ENCODE measurements at places on chromosomes 2 and 18.

DNA sequence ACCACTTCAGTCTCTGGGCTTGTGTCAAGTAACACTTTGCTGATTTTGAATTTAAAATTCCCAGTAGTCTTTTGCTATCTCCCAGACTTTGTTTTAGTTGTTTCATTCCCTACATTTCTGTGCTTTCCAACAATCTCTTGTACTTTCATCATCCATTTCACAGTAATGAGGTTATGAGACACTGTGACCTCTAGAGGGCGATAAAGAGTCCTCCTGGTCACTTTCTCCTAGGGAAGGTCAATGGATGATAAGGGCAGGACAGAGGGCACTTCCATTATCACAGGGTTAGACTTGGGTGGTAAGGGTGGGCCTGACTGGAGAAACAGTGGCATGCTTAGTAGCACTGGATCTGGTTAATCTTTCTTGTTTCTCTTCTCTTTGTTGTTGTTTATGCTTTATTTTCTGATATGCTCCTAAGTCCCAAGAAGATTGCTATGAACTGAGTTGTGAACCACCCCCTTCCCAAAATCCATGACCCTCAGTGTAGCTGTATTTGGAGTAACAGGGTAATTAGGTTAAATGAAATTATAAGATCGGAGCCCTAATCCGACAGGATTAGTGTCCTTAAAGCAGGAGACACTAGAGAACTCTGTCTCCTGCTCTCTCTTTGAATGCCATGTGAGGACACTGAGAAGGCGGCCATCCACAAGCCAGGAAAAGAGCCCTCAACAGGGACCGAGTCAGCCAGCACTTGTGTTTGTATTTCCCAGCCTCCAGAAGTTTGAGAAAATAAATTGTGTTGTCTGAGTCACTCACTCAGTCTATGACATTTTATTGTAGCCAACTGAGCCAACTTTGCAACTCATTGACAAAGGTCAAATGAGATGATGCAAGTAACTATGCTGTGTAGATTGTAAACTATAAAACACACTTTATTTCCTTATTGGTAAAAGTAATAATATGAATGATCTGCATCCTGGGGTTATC lies 779.2 kb downstream of the CNTNAP5 start:
- no peak for DNase-seq

DNA sequence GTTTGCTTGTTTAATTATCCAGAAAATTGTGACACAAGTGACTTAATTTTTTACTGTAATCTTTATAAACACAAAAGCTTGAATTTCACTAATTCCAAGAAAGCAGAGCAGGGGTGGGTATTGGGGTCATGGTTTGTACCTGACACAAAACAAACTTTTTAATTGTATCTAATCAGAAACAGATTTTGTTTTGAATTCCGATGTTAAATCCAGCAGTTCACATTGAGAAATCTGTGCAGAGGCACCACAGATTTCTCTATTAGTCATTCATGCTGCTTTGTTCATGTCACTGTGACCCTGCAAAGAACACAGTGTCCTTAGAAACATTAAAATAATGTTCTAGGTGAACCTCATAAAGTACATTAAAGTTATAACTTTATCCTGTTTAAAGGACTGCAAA lies 443.4 kb downstream of the NYAP2 start:
- no peak for DNase-seq

- DNase-seq = no peak
Observed at GRCh38 chr18:48866856-48867255, 83.9 kb downstream of the SMAD7 start.

GRCh38 chr2:239341146-239341732 lies 59.6 kb downstream of the HDAC4 start:
- no peak for DNase-seq

GRCh38 chr2:37904993-37905392 lies 20.1 kb upstream of the RMDN2 start:
- DNase-seq = no peak

GRCh38 chr18:70418546-70419311 lies 129.9 kb downstream of the SOCS6 start:
- no peak for DNase-seq

DNA sequence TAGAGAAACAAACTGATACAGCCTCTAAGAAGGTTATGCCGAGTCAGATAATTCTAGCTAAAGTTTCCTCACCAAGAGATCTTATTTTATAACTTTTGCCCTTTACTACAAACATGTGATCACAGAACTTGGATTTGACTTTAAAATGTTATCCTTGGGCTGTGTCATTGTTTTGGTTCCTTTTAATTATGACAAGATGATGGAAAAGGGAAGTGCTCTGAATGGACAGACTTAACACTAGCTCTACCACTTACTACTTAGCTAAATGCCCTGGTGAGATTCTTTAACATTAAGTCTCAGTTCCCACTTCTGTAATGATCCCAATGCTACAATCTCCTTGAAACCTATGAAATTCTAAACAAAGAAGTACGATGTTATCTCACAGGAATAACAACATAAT lies 69.9 kb downstream of the RTTN start:
- DNase-seq = no peak
